ENCODE measurements at places on chromosomes 16 and 17.

- no peak for DNase-seq
Measured at GRCh38 chr16:55333684-55334083, 9.7 kb downstream of the IRX6 start.

GRCh38 chr16:86353148-86353547 is 157.2 kb upstream of the FOXF1 start:
- DNase-seq = no peak

DNA sequence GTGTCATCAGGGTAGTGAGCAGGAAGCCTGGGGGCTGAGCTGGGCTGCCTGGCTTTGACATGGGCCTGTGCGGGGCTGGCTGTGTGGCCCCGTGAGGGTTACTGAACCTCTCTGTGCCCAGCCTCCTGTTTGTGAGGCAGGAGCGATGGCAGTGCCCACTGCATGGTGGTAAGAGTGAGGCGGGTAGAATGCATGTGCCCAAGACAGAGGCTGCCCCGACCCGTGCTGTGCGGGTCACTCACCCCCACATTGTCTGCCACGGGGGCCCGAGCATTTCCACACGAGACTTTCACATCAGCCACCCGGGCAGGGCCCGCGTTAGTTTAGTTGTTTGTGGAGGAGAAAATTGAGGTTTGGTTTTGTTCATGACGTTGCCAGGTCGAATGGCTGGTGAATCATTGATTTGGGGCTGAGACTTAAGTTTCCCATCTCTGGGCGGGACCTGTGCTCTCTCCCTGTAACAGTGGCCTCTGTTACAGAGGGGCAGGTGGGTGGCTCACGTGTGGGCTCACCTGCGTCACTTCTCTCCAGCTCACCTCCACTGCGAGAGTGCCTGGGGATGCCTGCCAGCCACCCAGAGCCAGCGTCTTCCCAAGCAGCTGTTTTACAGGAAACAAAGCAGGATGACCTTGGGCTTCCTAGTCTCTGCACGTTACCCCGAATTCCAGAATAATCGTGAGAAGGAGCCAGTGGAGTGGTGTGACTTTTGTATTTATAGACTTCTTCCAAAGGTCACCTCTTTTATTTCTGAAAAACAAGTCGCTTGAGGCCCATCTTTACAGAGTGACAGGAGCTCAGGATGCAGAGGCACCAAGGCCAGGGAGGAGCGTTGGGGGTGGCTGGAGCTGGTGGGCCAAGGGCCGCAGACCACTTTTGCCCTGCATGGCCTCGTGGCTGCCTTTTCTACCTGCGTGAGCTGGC is 150.6 kb downstream of the RPTOR start:
- DNase-seq = peak; percentile 50

GRCh38 chr16:70753694-70754325 is 47.1 kb downstream of the VAC14 start:
- DNase-seq = no peak

DNA sequence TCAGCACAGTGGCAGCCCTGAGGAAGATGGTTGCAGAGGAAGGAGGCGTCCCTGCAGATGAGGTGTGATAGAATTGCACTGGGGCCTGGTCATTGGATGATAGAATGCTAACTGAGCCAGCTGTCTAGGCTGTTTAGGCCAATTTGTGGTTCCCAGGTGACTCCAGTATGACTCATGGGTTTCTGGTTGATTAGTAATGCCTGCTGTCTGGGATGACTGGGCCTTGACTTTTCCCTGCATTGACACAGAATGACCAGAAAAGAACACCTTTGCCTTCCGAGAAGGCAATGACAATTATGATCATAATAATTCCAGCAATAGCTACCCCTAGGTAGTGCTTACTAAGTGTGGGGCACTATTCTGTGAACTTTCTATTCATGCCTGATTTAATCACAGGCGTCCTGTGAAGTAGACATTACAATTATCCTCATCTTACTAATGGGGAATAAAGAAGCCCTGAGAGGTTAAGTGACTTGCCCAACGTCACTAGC is 31.5 kb downstream of the USP43 start:
- DNase-seq = peak; percentile 25

GRCh38 chr17:7393613-7394451 is 493 bp downstream of the PLSCR3 start:
- DNase-seq = peak; percentile 56

- no peak for DNase-seq
Measured at GRCh38 chr17:76659928-76660655, 16.5 kb upstream of the ST6GALNAC1 start.

DNA sequence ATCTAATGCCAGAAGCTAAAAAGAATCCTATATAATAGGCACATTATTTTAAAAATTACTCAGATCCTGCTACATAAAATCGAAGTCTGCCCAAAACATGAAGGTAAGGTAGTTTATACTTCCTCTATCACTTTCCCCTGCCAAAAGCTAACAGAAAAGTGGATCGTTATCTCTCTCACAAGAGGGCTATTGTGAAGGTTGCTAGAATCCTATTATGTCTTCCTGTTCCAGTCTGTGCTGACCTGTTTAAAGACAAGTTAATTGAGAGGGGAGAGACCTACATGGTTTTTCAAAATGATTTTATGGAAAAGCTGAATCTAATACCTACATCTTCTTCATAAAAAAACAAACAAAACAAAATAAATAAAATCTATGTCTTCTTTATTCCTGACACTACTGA is 1410.9 kb upstream of the CDH8 start:
- no peak for DNase-seq

DNA sequence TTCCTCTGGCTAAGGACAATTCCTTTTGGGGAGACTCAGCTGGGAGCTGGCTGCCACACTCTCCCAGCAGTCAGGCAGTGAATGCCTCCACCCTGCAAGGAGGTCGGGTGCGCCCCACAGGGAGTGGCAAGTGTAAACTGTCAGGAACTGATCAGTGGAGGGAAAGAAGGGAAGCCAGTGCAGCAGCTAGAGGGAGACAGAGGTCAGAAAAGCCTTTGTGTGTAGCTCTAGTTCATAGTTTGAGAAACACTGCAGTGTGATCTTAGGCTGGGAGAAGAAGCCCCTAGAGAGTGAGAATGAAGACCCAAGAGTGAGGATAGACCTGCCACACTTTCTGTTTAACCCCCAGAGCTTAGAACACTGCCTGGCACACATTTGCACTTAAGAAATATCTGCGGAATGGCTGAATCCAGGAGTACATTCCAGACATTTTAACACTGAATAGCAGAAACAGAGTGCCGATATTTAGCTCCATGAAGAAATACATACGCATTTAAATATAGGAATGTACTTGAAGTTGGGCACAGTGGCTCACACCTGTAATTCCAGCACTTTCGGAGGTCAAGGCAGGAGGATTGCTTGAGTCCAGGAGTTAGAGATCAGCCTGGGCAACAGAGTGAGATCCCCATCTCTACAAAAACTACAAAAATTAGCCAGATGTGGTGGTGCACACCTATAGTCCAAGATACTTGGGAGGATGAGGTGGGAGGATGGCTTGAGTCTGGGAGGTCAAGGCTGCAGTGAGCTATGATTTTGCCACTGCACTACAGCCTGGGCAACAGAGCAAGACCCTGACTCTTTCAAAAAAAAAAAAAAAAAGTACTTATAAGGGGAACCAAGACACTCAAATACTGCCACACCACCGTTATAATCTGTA is 11.1 kb upstream of the SLC5A11 start:
- DNase-seq = no peak

DNA sequence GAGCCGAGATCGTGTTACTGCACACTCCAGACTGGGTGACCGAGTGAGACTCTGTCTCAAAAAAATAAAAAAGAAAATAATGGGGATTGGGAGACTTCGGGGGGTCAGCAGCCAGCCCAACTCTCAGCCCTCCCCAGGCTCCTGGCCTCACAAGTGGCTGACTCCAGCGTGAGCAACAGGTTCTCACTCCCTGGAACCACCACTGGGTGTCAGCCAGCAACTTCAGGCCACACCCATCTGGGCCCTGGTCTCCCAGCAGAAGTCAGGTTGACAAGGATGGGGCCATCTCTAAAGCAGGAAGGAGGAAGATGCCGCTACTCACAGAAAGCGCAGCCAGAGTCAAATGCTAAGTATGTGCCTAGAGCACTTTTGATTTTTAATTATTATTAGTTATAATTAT is 139.4 kb downstream of the C16orf78 start:
- DNase-seq = no peak

- DNase-seq = no peak
Measured at GRCh38 chr16:11627822-11628457, 40.3 kb upstream of the SNN start.

DNA sequence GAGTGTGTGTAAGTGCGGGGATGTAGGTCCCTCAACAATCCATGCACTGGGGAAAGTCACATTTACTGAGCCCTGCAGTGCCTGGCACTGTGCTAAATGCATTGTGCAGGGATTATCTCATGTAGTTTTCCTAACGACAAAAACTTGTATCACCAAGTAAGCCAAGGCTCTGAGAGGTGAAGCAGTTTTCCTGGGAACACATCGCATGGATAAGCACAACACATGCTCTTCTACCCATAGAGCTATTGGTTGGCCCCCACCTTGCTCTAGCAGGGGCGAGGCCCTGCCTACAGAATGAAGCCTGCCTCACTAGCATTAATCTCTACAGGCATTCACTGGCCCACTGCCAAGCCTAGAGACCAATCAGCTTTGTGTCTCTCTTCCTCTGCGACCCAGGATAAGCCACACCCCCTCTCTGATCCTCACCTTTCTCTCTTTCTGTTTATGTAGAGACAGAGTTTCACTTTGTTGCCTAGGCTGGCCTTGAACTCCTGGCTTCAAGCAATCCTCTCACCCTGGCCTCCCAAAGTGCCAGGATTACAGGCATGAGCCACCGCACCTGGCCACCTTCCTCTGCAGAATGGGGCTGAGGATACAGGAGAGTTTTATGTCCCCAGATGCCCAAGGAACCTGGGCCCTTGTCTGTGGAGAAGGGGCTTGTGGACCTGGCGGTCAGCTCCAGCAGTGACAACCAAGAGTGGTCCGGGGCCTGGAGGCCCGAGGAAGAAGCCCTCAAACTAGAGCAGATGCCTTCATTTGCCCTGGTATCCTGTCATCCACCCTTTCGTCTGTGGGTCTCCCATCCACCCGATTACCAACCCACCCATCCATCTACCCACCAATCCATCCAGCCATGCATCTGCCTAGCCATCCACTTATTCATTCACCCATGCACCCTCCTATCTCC is 12.8 kb downstream of the CDH16 start:
- peak; percentile 47 for DNase-seq

DNA sequence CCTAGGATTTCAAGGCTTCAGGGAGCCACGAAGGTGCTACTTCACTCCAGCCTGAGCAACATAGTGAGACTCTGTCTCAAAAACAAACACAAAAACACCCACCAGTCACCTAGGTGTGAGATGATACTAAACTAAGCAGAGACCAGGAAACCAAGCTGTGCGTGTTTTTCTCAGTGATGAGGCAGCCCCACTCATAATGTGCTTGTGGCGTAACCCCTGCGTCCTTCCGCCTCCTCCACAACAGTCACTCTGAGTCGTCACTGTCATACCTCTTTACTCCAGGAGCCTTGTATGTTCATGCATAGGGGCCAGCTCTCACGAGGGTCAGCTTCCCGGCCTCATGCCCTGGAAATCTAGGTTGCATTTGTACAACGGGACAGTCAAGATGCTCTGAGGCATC is 31.1 kb upstream of the SLC47A1 start:
- DNase-seq = peak; percentile 56

DNA sequence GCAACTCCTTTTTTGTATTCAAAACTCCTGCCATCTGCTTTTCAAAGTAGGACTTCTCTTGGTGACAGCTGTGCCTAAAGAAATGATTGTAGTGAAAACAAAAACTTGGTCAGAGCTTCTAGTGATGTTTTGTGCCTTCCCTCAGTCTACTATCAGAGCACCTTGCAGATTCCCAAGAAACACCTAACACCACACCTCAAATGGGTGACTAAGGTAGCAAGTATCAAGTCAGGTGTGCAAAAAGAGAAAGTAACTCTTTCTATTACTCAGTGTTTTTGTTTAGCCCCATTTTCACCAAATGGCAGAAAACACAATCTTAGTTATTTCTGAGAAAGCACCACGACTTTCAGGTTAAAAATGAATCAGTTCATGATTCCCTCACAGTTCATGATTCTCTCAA is 2.0 kb upstream of the PMFBP1 start:
- no peak for DNase-seq

- DNase-seq = no peak
Measured at GRCh38 chr17:46815474-46816353, 2.8 kb downstream of the WNT3 start.

- DNase-seq = no peak
Measured at GRCh38 chr16:49344401-49344800, 29.2 kb upstream of the C16orf78 start.

GRCh38 chr17:43125967-43126910 is 1.1 kb upstream of the BRCA1 start:
- DNase-seq = no peak

GRCh38 chr16:62149631-62150030 is 113.4 kb upstream of the CDH8 start:
- DNase-seq = no peak

DNA sequence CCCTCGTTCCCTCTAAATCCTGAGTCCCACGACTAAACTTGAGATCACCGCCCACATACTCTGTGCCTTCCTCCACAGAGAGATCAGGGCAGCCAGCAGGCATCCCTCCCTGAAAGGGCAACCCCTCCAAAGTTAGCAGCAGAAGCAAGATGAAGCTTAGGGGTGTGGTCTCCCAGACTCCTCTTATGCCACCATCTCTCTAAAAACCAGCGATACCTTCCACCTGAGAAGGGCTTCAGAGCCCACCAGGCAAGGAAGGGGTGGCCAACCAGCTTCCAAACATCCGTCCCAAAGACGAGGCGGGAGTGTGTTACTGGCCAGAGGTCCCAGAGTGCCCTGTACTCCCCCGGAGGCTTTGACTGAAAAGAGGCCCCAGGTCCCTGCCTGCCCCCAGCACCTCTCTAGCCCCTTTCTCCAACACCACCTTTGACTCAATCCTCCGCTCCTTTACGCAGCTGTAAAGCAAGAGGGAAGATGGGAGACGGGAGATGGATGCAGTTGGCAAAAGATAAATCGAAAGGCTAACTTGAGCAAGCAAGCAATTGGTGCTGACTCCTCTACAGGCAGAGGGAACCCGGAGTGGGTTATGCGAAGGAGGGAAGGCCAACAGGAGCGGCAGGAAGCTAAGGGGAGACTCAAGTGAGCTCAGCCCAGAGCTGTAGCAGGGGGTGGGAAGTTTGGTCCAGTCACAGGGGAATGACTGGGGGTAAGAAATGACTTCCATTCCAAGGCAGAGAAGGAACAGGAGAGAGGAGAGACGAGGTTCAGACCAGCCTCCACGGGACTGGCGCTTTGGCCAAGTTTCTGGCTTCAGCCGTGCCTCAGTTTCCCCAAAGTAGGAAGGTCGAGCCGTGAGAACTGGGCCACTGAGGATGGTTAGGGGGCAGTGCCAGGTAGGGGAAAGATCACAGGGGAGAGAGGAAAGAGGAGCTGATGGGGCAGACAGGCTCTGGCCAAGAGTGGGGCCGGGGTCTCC is 1.0 kb downstream of the ST3GAL2 start:
- DNase-seq = peak; percentile 46

- no peak for DNase-seq
Measured at GRCh38 chr17:39928858-39929645, 1.5 kb downstream of the LRRC3C start.
